ENCODE measurements at places on chromosomes 6 and 20.

DNA sequence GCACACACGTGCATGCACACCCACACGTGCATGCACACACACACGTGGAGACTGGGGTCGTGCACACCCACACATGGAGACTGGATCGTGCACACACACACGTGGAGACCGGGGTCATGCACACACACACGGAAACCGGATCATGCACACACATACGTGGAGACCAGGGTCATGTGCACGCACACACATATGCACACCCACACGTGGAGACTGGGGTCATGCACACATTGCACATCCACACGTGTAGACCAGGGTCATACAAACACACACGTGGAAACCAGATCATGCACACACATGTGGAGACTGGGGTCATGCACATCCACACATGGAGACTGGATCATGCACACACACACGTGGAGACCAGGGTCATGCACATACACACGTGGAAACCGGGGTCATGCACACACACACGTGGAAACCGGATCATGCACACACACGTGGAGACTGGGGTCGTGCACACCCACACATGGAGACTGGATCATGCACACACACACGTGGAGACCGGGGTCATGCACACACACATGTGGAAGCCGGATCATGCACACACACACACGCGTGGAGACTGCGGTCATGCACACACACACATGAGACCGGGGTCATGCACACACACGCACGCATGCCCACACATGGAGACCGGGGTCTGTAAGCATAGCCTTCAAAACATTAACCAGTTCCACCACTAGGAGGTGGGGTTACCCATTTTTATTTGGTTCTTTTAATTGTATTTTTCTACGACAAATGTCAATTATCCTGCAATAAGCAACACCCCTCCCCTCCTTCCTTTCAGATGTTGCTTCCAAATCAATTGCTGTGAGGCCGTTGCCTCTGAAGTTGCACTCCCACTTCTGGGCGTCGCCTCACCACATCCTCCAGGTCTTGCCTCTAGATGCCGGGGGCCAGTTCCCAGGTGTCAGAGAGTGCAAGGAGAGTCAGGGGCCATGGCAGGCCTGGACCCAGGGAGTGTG lies 95.8 kb downstream of the TMEM242 start:
- no peak for DNase-seq

- no peak for DNase-seq
Observed at GRCh38 chr6:36109092-36109491, 21.2 kb upstream of the MAPK13 start.

DNA sequence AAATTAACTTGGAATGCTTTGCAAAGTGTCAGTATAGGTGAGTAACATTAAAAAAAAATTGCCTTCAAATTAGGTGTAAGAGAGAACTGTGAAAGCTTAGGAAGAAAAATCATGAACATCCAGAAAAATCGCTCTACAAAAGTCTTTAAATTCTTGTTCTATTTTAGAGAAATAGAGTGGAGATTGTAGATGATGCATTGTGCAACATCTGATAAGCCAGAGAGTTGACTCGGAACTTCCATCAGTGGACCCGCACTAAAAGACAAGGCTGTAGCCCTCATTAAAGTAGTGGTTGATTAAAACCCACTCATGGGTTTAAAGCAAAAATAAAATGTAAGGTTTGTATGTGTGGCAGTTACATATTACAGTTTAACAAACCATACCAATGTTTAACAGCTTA lies 35.8 kb downstream of the MAP3K4 start:
- DNase-seq = no peak

- DNase-seq = no peak
Observed at GRCh38 chr6:113065611-113066010, 718.5 kb downstream of the RFPL4B start.

DNA sequence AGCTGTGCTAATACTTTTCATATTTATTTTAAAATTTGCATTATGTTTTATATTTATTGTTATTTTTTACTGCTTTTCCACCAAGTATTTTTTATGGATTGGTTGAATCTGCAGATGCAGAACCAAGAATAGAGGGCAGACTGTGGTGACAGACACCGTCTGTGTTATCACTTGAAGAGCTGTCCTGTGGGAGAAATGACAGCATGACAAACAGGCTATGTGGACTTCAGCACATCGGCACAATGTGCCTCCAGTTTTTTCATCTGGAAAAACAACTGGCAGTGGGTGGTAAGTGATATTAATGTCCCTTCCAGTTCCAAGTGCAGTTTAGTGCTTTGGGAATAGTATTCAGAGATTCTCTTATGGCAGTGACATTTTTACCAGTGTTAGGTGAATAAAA lies 492.9 kb downstream of the PRKN start:
- DNase-seq = no peak

DNA sequence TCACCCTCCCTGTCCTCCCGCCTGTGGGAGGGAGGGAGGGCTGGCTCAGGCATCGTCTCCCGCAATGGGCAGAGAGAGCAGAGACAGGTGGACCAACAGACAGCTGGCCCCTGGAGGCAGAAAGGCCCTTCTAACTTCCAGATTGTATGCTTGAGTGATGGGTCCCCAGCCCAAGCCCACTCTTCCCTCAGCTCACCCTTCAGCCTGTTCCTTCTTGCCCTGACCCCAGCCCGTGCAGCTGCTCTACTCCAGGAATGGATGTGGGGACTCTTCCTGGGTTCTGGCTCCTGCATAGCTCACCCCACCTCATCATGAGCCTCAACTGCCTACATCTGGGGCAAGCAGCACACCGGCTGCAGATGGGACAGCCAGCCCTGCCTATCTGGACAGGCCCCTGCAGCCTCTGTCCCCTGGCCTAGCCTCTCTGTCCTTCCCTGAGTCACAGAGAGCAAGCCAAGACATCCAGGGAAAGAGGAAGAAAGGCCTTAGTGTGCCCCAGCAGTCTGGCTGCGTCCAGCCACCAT lies 11.5 kb upstream of the SLC22A7 start:
- DNase-seq = no peak

DNA sequence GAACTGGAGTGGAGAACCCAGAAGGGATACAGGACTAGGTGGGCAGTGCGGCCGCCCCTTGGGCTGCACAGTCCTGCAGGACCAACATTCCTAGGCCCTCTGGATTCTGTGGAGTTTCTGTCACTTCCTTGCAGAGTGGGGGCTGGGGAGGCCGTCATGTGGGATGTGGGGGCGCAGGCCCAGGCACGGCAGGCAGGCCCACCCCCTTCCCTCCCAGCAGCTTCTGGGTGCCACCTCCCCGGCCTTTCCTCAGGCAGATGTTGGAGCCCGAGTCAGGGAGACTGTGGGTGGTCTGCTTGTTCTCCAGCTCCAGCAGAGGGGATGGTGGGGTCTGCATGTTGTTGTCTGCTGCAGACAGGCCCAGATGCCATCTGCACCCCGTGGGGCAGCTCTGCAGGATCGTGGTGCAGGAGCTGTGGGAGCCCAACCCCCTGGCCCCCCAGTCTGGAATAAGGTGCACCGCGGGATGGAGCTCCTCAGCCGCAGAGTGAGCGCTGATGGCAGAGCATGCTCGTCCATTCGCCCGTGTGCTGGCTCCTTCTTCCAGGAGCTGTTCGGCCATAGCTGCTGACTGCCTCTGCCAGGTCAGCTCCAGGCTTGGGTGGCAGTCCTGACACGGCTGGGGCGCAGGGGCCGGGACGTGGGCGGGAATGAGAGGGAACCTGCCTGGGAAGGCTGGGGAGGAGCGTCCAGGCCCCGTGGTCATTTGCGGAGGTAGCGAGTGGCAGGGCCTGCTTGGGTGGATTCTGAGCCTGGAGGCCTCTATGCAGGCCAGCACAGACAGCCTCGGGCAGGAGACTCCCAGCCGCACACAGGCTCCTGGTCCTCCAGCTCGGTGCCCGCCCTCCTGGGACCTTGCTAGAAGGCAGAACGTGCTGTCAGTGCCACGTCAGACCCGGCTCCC lies 18.1 kb downstream of the SLC17A9 start:
- DNase-seq = no peak

- no peak for DNase-seq
Observed at GRCh38 chr6:11968241-11968806, 43.8 kb upstream of the HIVEP1 start.

GRCh38 chr6:146297815-146298214 lies 245.8 kb upstream of the RAB32 start:
- no peak for DNase-seq

- DNase-seq = no peak
Observed at GRCh38 chr6:109081516-109082187, 13.0 kb downstream of the SESN1 start.

DNA sequence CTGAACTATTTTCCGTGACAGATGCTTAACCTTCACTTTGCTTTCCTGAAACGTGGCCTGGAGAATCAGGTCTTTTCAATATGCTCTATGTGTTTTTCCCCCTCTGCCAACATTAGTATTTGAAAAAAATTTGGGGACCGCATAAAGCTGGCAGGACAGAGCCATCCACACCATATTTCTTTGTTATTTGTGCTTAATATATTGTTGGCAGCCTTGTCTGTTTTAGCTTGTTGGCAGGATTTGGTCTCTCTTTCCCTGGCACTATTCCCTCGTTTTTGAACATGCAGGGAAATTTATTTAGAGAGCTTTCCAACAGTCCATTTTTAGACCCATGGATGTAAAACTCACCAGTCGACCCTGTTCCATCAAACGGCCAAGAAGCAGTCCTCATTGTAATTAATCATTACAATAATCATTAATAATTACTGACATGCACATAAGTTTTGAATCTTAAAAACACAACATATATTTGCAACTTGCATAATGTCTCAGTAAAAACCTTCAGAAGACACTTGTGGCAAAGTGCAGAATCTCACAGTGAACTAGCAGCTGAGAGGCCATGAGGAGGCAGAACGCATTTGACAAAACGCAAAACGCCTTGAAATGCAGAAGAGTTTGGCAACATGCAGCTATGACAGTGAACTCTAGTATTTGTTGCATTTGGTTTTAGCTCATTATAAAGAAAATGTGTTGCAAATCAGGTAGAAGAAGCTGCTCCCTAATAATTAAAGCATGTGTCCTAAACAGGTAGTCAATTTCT lies 514.2 kb downstream of the C6orf118 start:
- DNase-seq = no peak

DNA sequence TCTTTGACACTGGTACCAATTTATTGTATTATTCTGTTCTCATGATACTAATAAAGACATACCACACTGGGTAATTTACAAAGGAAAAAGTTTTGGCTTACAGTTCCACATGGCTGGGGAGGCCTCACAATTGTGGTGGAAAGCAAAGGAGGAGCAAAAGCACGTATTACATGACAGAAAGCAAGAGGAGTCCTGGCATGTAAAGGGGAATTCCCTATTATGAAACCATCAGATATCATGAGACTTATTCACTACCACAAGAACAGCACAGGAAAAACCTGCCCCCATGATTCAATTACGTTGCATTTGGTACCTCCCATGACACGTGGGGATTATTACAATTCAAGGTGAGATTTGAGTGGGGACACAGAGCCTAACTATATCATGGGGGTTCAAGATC lies 43.4 kb downstream of the SLC22A2 start:
- DNase-seq = no peak

GRCh38 chr20:37259865-37260264 lies 1.7 kb downstream of the GHRH start:
- no peak for DNase-seq

DNA sequence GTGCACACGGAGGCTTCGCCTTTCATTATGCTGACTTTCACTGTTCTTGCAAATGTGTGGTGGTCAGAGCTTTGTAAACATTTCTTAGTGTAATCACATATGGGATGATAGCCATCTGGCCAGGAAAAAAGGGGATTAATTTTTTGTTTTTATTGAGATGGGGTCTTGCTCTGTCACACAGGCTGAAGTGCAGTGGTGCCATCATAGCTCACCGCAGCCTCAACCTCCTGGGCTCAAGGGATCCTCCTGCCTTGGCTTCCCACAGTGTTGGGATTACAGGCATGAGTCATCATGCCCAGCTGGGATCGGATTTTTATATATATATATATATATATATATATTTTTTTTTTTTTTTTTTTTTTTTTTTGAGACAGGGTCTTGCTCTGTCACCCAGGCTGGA lies 11.0 kb upstream of the TIAM2 start:
- no peak for DNase-seq

DNA sequence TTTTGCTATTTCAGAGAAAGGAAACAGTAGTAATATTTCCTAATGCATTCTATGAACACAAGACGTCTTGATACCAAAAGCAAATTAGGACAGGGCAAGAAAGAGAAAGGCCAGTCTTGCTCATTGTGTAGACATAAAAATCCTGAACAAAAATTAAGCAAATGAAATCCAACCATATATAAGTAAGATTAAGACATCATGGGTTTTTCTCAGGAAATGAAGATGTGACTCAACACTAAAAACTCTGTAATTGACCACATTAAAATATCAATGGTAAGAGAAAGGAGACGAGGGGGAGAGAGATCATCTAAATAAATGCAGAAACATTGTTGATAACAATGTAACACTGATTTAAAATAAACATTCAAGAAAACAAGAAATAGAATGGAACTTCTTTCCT lies 205.4 kb downstream of the SOD2 start:
- no peak for DNase-seq

GRCh38 chr20:16530201-16530681 lies 43.0 kb downstream of the KIF16B start:
- DNase-seq = no peak
